Endothelial cell of coronary artery (primary cell): ENCODE measurements at places on chromosomes 7 and 10. TPM values are rescaled to one million over a fixed set of nuclear protein-coding genes. Genes with fewer than 3 reads are reported as not detected.

Gene OGDH
- 37.6 and 46.0 TPM in 2 replicates for total RNA-seq

Gene TAS2R5
- total RNA-seq: 0.81 and 0.94 TPM in 2 replicates

Gene CCDC186
- total RNA-seq: 13.0 and 18.1 TPM in 2 replicates

Gene LIPF
- total RNA-seq: not detected in 2 replicates
